ENCODE measurements at places on chromosomes 13 and 19.

DNA sequence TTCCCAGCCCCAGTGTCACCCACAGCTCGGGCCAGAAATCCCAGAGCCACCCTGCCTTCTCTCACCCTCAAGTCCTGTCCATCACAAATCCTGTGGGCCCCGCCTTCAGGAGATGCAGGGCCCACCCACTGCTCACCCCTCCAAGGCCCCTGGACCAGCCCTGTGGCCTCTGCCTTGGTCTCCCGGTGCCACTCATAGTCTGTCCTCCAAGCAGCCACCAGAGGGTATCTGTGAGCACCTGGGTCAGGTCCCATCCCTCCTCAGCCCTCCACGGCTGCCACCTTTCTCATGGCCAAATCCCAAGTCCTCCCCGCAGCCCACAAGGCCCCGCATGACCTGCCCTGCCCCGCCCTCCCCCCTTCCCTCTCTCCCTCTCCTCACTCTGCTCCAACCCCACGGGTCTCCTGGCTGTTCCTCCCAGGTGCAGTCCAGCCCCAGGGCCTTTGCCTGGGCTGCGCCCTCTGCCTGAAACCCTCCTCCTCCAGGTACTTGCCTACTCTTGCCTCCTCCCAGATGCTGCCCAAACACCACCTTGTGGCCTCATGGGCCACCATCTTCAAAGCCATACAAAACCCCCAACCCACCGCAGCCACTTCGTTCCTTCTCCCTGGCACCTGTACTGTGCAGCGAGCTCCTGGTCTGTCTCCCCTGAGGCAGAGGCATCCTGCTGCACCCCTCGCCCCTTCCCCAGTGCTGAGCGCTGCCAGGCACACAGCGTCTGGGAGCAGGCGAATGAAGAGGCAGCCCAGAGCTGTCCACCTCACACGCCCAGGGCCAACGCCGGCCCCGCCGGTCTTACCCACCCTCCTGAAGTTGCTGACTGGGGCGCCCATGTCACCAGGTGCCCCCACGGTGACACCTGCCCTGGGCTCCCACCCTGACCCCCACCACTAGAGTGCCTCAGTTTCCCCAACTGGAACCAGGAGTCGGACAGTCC lies 13.2 kb upstream of the UQCR11 start:
- DNase-seq, result no peak

DNA sequence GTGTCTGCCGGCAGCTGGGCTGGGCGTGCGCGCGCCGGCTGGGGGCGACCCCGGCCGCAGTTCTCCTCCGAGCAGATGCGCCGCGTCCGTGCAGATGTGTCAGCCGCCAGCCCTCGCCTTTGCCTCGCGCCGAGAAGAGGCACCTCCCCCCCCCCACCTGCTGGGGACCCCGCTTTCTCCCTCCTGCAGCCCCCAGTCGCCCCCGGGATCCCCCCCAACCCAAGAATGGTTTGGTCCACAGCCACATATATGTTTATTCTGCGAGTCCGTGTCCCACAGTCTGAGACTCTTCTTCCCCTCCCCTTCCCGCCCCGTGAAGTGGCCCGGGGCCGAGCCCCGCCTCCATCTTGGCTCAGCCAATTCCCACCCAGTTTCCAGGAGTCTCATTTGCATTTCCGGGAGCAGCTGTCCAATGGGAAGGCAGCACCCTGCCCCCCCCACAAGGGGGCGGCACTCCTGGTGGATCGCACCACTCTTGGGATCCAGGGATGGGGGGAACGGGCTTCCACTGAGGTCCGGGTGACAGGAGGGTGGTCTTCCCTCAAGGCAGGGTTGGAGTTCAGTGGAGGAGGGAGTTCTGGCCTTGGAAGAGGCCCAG lies 8.6 kb downstream of the ISOC2 start:
- DNase-seq, result no peak

DNA sequence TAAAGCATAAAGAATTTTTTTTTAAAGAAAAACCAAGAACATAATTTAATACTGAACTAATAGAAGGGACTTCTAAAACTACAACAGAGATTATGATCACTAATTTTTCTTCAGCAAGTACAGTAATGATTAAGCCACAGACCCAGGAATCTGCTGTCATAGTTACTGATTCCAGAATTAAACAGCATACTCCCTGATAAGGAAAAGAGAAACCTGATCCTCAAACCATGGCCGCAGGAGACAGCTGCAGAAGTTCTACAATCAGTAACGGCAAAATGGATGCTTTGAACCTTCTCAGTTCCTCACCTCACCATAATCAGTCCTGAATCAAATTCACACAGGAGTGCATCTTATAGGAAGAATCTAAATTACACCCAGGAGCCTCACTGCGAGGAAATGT lies 939.0 kb upstream of the SLITRK1 start:
- DNase-seq, result no peak

DNA sequence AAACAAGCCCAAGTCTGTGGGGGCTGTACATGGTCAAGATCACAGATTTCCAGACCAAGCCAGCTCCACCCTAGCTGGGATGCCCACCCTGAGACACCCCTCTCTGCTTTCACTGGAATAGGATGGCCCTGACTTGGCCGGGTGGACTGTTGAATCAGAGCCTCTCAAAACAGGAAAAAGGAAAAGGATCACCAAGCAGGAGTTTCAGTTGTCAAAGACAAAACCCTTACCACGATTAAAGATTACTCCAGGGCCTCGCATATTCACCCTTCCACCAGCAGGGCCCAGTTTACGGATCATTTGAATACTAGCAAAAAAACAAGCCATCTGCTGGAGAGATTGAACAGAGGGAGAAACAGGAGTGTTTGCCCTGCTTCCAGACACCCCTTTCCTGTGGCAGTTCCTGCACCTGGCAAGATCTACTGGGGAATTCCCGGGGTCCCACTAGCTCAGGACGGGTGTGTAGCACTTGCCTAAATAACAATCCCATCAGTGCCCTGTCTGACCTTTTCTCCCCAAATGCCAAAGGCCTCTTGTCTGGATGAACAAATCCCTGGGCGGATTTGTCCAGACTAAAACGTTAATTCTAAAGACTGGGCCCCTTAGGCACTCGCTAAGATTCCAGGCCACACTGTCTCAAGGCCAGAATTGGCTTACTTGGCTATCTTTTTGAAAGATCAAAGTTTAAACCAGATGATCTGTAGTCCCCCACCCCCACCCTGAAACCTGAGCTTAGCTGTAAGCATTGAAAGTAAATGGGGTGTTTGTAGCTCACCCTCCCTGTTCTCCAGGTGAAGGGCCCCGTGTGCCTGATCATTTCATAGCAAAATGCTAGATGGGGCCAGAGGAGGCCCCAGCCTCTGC lies 38.4 kb downstream of the ACTN4 start:
- DNase-seq, result no peak

DNA sequence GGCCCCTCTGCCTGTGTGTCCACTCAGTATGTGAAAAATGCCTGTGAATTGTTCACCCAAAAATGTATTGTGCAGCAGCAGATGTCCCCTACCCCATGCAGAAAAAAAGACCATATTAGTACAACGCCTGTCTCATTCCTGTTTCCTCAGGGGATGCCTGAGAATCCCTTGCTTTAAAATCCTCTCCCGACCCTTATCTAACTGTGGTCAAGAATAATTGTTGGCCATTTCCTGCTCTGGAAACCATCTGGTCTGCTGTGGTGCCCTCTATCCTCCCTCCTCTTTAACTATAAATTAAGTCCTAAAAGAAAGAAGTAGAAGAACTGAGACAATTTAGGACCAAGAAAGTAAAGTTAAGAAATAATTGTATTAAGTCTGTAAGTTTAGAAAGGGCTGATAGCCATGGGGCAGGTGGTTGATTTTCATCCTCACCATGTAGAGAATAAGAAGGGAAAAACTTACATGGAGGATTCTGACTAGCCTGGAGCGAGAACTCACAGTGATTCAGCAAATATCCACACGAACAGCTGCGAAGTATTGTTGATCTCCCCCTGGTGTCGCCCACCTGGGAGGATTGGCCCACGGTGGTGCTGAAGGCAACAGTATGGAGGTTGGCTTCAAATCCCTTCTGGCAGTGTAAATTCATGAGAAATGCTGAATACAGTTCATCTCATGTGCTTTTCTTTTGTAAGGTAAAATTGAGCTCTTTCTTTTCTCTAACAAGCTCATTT lies 85.6 kb downstream of the COL4A2 start:
- DNase-seq, result no peak

GRCh38 chr13:35475960-35476943 lies at the start of gene MAB21L1:
Gene MAB21L1, minus strand, starts transcription at chr13:35476689. Its CDS starts 551 bp downstream, at chr13:35476138.
- DNase-seq, result no peak

DNA sequence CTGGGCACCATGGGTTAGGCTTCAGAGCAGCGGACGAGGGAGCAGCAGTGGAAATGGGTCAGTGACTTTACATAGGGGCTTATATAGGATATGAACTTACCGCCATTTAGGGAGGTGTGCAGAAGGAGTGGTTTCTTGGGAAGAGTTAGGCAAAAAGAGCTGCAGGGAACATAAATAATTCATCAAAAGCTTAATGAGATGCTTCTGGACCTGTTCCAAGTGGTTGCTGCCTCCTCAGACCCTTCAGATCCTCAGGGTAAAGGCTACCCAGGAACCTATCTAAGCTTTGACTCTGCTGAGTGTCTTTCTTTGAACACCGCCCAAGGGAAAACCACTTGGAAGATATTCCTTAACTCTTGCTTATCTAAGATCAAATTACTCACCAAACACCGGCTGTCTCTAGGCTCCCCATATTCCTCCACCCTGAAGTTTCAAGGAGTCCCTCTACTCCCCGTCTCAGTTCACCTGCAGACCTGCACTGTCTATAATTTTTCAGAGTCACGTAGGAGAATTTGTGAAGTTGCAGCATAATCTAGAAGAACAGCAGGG lies at the start of gene IGFL4:
TSS of gene IGFL4 (minus strand) at position 51 of the 549 bp plus-strand sequence. CDS start at position 11, 40 bp downstream.
- no peak for DNase-seq

GRCh38 chr19:37928527-37929286 lies 21.7 kb downstream of the SIPA1L3 start:
- DNase-seq, result no peak

DNA sequence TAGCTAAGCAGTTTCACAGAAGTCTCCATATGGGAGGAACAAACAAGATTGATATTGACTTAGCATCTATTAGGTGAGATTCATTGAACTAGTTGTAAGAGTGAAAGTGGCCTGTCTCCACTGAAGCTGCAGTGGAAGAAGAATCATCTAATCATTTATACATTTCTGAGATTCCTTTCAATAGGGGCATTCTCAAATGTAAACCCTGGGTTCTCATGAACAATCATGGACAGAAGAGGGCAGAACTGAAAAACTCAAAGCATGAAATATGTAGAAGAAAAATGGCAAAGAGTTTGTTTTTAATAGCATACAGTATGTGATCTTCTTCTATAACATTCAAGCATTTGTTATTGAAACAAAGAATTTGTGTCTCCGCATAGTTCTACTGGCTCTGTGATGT lies 17.6 kb upstream of the POSTN start:
- DNase-seq, result no peak

GRCh38 chr13:21684576-21684975 lies 13.7 kb downstream of the FGF9 start:
- no peak for DNase-seq

- no peak for DNase-seq
These were observed 15.1 kb upstream of the ZNF599 start for GRCh38 chr19:34788074-34788473.

DNA sequence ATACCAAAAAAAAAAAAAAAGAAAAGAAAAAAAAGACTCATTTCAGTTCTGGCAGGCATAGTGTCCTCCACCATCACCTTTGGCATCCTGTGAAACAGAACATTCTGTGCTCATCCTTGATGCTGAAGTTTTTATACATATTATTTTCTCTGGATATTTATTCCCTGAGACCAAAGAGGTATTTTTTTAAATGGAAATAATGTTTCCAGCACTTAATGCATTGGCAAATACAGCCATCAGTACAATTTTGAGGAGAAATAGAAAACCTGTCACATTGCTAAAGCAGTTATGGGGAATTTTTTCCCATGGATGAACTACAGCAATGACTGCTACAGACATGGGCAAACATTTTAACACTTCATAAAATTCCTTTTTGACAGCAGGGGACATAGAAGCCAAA lies 312.4 kb downstream of the DNAJC15 start:
- no peak for DNase-seq

GRCh38 chr19:10717356-10718204 lies at the start of gene DNM2:
Gene DNM2, plus strand, starts transcription at chr19:10718079. Its CDS starts 164 bp downstream, at chr19:10718243.
- DNase-seq, result peak; percentile 95

GRCh38 chr19:35845215-35846037 lies 6.9 kb downstream of the NPHS1 start:
- no peak for DNase-seq

DNA sequence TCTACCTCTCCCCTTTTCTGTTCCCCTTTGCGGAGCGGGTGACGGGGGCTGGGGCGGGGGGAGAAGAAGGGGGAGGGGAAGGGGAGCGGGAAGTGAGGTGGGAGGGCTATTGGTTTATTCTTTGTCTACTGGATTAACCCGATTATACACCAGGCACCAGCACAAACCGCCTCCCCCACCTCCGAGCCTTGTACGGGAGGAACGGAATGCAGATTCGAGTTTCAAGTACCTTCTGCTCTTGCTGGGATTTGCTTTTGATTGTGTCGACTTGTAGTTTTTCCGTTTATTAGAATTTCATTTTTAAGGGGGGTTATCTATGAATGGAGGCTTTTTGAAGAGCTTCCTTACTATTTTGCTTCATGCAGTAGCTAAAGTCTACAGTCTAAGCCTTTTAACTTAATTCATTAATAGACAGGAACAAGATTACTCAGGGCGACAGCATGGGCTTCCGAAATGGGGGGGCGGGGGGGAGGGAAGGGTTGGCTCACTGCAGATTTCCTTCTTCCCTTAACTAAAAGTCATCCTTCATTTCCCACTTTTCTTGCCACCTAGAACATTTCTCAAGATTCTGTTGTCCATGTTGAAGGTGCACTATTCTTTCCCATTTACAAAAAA lies 937 bp upstream of the SPRY2 start:
- DNase-seq, result no peak

DNA sequence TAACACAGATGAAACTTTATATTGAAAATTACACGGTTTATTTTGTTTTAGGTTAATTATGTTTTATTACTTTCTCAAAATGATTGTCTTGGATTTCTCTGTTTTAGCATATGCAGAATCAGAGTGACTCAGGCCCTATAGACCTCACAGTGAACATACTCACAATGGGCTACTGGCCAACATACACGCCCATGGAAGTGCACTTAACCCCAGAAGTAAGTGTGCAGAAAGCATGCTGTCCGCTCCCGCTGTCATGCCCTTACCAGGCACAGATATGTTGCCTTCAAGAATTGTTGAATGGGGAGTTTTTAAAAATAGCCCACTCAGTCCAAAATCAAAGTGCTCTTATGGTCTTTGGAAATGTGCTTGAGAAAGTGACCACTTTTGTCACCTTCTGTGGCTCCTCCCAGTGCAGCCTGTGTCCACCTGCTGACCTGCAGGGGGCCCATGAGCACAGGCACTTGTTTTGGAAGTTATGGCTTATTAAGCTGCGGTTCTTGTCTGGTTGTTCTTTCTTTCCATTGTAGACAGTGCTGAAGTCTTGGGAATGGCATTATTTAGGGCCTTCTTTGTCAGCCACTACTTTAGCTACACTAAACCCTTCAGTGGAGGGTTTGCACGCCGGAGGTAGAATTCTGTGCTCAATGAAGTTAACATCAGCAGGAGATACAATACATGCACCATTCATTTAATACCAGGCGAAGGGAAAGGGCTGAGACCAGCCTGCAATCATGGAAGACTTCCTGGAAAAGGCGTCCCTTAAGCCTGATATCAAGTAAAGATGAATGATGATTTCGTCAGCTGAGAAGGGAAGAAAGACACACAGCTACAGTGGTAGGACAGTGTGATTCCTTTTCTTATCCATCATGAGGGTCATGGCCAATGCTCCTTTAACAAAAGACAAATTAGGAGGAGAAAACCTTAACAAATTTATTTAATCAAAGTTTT lies 36.7 kb downstream of the CUL4A start:
- no peak for DNase-seq

Data from stimulated activated CD4-positive, alpha-beta T cell treated with anti-CD3 and anti-CD28 coated beads, TNF-alpha, amount 100 ng/mL, for 48 hours (primary cell).